Dermis blood vessel endothelial cell (primary cell): ENCODE measurements at places on chromosomes 2 and 18.
A peak's percentile ranks its signal among the peaks of the same experiment; 100 is the strongest.

DNA sequence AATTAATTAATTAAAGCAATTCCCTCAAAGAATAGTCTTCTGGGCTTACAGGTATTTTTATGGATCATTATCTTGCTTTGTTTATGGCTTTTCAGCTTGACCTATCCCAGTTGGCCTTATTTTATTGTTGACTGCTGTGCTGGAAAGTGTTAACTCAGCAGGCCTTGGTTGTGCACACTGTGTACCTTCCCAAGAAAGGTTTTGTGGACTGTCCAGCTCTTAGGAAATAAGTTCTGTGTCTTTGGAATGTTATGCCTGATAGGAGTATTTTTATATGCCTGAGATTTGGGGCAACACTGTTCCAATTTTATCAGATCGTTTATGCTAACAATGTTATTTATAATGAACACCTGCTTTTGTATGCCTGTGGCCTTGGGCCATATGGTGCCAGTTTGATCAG is 671.9 kb upstream of the ZNF804A start:
- no peak for DNase-seq

- no peak for DNase-seq
Observed at GRCh38 chr2:61089797-61090196, 24.1 kb downstream of the SANBR start.

GRCh38 chr2:147923846-147924245 is 79.0 kb downstream of the ACVR2A start:
- no peak for DNase-seq

DNA sequence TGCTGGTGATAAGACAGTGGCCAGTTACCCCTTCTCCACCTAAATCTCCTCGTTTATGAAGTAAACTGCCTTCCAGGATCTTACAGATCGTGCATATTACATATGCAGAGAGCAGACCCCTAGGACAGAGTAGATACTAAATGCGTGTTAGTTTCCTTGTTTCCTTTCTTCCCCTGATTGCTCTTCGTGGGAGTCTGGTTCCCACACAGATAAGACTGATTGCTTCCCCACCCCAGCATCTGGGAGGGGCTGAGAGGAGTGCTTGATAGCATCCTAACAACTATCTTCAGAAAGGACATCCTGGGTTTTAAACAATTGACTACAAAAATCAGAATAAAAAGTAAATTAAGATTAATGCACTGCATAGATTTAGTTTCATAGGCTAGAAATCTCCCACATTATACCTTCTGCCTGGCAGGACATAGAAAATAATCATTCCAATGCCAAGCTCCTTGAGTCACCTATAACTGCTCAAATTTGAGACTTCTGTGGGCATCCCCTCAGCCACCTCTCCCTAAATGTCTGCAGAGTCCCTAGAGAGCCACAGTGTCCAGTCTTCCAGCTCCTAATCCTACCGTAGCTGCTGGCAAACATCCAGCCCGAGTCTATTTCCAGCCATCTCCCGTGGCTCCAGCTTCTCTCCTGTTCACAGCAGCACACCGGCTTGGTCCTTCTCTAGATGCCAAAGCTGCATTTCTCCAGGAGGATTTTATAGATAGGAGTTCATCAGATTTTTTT is 128.3 kb downstream of the LRRC30 start:
- DNase-seq, result no peak

- peak; percentile 28 for DNase-seq
Observed at GRCh38 chr2:27291865-27292264, 9.6 kb downstream of the TRIM54 start.

DNA sequence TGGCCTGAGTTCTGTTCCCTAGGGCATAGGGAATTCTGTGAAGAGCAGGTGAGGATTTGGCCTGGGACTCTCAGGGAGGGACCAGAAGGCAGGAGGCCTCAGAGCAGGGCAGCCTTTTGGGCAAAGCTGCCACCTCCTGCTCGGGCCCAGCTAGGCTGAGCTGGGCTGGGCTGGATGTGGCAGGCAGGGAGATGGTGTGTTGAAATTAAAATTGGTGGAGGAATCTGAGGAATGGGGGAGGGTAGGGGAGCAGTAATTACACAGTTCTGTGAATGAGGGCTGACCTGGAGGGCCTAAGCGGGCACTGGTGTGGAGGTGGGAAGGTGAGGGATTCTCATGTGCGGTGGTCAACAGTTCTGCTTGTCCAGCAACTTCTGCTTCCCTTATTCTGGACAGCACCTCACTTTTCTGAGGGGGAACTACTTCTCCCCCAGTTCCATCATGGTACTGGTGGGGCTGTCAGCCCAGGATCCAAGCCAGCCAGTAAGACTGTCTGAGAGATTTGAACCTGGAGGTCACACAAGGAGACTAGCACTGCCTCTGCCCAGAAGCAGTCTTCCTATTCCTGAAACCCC is 22.0 kb upstream of the ASPRV1 start:
- DNase-seq, result no peak

- DNase-seq, result peak; percentile 62
Observed at GRCh38 chr2:173555833-173556232, 201.2 kb downstream of the CDCA7 start.

GRCh38 chr18:30359521-30359920 is 683.0 kb downstream of the DSC3 start:
- DNase-seq, result no peak

- DNase-seq, result no peak
Observed at GRCh38 chr2:101111917-101112771, 39.0 kb downstream of the TBC1D8 start.

DNA sequence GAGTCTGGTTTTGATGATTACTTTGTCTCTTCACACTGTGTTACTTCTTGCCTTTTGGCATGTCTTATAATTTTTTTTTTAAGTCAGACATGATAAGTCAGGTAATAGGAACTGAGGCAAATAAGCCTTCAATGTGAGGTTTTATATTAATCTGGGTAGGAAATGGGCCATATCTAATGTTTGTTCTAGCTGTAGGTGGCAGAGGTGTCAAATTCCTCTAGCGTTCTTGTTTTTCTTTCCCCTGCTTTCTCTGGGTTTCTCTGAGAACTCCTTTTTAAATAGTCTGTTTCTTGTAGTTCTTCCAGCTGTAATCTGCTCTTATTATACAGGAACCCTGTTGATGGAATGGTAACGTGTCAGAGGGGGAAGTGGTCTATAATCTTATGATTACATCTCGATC is 5.7 kb downstream of the SP140 start:
- DNase-seq, result no peak

GRCh38 chr2:150091846-150092245 is 395.6 kb downstream of the RND3 start:
- no peak for DNase-seq

GRCh38 chr2:20404950-20405349 is 41.9 kb upstream of the RHOB start:
- DNase-seq, result no peak

GRCh38 chr18:8735274-8735673 is 29.9 kb downstream of the MTCL1 start:
- DNase-seq, result no peak

DNA sequence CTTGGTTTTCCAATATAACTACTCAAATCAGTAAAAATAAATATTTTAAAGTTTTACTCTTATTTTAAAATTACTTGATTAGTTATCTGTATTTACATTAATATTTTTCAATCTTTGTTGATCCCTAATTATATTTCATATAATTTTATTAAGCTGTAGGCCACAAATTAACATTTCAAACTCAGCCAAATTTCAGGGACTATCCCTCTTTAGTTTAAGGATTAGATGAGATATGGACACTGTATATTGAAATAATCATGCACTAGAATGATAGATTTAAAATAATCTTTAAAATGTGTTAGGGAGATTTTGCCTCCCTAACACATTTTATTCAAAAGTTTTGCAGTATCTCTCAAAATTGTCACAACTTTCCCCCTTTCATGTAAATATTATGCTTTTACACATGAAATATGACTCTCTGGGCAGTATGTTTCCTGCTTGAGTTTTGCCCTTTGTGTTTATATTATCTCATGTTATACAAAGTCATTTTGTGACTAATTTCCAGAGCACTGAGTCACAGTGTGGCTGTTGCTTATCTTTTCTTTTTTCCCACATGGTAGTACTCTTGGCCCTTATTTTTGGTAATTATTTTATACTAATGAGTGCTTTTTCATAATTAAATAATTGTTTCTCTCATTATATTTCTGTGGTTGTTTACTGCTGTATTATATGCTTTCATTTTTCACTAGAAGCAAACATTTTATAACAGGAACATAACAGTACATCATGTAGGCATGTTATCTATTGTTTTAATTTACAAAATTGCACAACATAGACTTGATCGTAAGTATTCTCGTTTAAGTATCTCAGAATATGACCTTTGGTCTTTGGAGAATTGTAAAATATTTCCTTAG is 1.2 kb downstream of the TFPI start:
- DNase-seq, result peak; percentile 89

DNA sequence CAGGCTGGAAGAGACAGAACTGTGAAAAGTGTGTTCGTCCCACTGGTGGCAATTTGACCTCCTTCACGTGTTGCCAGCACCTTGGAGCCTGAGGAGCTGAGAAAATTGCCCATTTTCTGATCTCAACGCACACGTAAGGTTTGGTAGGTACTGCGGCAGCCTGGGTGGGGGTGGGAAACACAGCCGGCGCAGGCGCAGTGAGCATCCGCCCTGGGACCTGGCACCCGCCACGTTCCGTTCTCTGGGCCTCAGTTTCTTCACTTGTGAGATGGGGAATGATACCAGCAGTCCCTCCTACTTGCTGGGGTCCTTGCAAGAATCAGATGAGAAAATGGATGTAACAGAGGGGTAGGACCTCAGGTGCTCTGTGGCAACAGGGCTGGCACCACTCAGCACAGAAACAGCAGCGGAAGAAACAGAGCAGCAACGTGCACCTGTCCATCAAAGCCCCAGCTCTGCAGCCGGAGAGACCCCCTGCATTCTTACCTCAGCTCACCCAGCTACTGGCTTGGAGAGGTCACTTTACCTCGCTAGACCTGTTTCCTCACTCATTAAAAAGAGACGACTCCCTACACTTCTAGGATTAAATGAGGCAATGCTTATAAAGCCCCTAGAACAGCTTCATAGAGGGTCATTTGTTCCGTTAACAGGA is 458.0 kb upstream of the ID2 start:
- DNase-seq, result no peak

GRCh38 chr2:47520302-47520630 is 117.3 kb downstream of the MSH2 start:
- no peak for DNase-seq

DNA sequence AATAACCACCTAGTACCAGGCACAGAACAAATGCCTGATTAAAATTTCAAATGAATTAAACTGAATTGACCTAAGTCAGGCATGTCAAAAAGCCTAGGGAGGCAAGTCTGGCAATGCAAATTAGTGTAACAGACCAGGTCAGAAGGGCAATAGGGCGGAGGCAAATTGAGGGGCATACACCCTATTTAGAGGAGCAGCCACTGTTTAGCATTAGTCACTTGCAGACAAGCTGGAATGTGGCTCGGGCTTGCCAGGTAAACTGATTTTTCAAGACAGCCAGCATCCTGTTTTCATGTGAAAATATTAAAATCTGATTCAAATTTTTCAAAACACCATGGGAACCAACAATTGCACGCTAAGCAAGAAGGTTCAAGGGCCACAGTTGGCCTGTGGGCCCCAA is 160.3 kb downstream of the EN1 start:
- no peak for DNase-seq

DNA sequence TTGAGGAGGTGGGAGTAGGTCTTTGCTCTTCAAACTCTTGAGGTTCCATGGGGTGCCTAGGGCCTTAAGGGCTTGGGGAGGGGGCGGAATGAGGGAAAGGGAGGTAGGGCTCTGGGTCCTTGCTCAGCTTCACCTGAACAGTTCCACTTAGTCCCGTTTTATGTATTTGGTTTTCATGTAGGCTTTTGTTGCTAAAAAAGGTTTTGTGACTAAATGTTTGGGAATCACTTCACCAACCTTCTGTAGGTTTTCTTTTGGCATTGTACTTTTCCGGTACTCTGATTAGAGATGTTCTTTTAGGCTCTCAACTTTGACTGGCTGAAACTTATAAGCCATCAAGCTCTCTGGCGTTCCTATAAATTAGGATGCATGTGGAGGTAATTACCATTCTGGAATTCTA is 108.1 kb downstream of the MYCN start:
- DNase-seq, result no peak

DNA sequence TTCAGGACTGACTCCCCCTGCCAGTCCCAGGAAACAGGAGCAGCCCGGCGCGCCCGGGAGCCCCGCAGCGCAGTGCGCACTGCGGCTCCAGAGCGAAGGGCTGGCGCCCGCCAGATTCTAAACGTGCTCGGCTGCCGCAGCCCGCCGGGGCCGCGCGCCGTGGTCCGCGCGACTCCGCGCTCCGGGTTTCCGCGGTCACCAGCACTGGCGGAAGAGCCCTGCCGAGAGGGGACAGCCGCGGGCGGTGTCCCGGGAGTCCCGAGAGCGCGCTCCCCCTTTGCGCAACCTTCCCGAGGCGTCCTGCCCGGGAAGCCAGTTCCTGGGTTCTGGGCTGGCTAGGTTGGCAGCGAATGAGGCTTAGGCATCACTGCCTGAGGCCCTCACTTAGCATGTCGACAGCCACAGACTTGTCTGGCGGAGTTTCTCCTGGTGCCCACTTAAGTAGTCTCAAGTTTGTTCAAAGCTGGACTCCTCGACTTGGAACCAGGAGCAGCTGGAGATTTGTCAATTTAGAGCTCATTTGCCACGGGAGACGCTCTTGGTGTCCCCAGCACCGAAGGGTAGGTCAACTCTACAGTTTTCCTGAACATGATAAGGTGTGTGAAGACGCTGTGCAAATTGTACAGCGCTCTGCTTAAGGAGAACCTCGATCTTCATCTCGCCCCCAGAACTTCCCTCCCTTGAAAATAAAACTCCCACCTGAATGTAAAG is 1.5 kb upstream of the VSNL1 start:
- DNase-seq, result peak; percentile 33

- no peak for DNase-seq
Observed at GRCh38 chr2:183543222-183543621, 419.0 kb downstream of the NUP35 start.

DNA sequence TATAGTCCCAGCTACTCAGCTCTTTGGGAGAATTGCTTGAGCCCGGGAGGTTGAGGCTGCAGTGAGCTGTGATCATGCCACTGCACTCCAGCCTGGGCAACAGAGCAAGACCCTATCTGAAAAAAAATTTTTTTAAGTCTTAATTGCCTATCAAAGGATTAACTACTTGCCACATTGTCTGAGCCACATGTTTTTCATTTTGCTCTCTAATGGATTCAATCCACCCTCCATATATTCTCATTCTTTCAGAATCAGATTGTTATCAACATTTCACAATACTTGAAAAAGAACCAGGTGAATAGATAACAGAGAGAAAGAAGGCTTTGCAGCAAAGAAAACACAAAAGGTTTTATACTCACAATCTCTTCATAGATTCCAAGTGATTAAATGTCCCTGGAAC is 61.0 kb downstream of the PXDN start:
- no peak for DNase-seq

GRCh38 chr2:160223560-160223959 is 23.5 kb upstream of the ITGB6 start:
- DNase-seq, result no peak

DNA sequence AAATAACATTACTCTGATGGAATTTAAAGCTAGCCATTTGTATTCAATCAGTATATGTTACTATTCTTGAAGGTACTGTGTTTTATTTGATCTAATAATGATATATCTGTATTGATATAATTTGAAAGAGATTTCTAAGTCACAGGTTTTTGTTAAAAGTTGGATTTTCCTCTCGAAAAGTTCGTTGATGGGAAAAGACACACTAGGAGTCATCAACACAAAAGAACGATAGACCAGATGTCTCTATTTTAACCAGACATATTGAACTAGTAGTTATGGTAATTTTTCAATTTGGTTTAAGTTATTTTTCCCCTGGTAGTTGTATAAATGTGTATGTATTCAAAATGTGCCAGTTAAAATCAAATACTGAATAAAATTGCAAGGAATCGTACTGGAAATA is 2.5 kb downstream of the ASXL3 start:
- no peak for DNase-seq
